ENCODE measurements at places on chromosomes 6 and 20. TPM values are rescaled to one million over a fixed set of nuclear protein-coding genes. Genes with fewer than 3 reads are reported as not detected.

C20orf204 gene
- total RNA-seq = 0.95 TPM

C20orf144 gene
- not detected for total RNA-seq

PSORS1C1 gene
- 0.48 TPM for total RNA-seq

SERINC3 gene
- total RNA-seq = 73.9 TPM

EPB41L2 gene
- total RNA-seq = 386 TPM

SPAG4 gene
- total RNA-seq = 1.6 TPM

GRM4 gene
- 0.11 TPM for total RNA-seq

SLC32A1 gene
- not detected for total RNA-seq

FAM83B gene
- 15.7 TPM for total RNA-seq

- DNase-seq = no peak
These were observed 6.8 kb downstream of the BNIP5 start for GRCh38 chr6:36329798-36330291.

GRCh38 chr6:41836660-41837052, 49.2 kb downstream of the TOMM6 start:
- DNase-seq = no peak

GRCh38 chr6:133985970-133986369, 32.9 kb downstream of the TBPL1 start:
- DNase-seq = no peak

GRCh38 chr20:53284256-53284655, 309.4 kb downstream of the ZNF217 start:
- no peak for DNase-seq

DNA sequence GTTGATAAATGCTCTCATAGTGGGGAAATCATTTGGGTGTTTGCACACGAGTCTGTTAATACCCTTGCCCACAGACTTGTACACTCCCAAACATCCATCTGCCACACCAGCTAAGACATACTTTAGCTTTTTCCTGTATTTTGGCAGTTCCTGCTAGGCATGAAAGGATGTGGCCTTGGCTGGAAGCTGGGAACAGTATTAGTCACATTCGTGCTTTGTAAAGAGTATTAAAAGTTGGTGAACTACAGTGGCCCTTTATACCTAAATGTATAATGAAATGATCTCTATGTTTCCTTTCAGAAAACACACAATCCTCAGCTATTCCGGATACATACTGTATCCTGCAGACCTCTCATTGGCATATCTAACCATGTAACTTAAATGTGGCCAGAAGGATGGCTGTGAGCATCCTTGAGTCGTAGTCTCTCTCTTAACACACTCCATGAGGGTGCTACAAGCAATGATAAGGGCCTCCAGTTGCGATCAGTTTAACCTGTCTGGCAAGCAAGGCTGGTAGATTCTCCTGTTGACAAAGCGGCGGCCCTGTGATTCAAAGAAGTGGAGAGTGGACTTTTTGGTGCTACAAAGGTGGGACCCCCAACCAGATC, 1.5 kb downstream of the LEMD2 start:
- DNase-seq = no peak

- DNase-seq = no peak
These were observed 29.0 kb upstream of the AKIRIN2 start for GRCh38 chr6:87731080-87731479.

DNA sequence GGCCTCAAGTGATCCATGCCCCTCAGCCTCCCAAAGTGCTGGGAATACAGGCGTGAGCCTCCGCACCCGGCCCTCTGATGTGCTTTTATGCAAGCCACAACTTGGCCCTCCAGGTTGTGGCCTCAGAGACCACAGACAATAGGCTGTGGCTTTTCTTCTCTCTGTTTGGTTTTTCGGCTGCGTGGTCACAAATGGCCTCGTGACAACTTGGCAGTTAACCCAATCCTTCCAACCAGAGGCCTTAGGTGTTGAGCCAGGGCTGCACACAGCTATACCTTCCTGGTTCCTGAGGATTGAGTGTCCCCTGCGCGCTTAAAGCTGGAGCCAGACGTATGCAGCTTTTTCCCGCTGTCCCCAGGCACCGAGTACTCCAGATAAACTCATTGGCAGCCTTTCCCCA, 6.3 kb upstream of the TGM3 start:
- DNase-seq = no peak

- DNase-seq = no peak
These were observed 172.6 kb upstream of the RSPO3 start for GRCh38 chr6:126945812-126946360.

DNA sequence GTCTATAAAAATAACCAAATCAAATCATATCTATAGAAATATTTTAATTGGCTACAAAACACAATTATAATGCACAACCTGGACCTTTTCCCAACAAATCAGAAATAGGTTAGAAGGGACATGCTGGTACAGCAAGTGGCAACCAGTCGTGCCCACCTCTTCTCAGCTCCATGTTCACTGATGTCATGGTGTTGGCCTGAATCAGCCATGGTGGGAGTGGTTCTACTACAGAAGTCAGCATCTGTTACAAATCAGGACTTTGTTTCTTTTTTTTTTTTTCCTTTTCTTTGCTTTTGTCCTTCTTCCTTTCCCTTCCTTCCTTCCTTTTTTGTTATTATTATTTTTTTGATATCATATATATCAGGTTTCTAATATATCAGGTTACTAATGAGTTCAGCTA, 91.2 kb downstream of the RALGAPA2 start:
- no peak for DNase-seq

GRCh38 chr6:116955773-116956172, 78.7 kb downstream of the RFX6 start:
- no peak for DNase-seq

DNA sequence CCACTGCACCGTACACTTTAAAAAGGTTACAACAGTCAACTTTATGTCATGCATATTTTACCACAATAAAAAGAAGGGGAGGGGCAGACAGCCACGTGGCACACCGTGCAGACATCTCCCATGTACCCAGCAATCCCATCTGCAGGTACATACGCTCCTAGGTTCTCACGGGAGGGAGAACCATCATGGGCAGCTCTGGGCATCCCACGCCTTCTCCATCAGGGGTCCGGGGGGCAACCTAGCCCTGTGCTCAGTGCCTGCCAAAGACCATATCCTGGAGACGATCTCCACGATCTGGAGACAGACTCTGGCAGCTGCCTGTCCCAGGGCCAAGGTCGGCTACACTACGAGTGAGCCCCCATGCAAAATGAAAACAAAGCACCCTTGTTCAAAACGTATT, 2.5 kb upstream of the BNIP5 start:
- no peak for DNase-seq

GRCh38 chr20:16145919-16146318, 427.3 kb downstream of the KIF16B start:
- no peak for DNase-seq

DNA sequence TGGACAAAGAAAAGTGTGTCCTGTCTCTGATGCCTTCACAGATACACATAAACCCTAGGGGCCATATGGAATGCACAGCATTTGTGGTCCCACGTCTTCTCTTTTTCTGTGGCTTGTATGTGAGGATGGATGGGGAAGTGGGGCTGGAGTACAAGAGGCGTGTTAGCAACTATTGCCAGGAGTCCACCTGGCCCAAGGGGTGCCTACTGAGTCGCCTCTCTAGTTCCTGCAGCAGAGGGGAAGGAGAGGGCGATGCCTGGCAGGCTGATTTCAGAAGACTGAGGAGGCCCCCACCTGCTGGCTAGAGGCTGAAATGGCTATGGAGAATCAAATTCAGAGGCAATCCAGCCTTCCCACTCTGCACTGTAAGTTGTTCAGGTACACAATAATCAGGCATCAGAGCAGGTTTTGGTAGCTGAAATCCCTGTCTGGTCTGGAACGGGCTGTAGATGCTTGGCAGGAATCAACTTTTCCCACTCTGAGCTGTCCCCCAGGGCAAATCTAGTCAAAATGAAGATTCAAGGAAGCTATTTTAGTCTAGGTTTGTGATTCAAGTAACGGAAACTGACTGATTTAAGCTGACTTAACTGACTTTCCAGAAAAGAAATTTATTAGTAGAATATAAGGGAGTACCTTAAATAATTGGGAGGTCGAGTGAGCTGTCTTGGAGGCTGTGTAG, 14.9 kb upstream of the PPARD start:
- DNase-seq = no peak

DNA sequence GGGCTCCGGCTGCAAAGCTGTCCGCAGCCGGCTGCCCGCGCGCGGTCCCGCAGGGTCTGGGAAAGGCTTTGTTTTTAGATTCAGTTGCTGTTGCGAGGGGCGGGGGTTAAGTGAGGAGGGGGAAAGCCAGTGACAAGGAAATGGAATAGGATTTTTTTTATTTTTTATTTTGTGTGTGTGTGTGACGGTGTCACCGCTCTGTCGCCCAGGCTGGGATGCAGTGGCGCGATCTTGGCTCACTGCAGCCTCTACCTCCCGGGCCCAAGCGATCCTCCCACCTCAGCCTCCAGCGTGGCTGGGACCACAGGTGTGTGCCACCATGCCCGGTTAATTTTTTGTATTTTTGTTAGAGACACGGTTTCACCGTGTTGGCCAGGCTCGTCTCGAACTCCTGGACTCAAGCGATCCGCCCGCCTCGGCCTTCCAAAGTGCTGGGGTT, 615 bp upstream of the UBE2J1 start:
- no peak for DNase-seq

- DNase-seq = no peak
These were observed 9.6 kb upstream of the CPNE5 start for GRCh38 chr6:36848658-36849441.

- DNase-seq = no peak
These were observed 12.4 kb upstream of the MYT1 start for GRCh38 chr20:64151633-64152530.

GRCh38 chr6:108526739-108527174, 34.0 kb upstream of the FOXO3 start:
- no peak for DNase-seq

GRCh38 chr20:62549499-62550086, 73.8 kb upstream of the GATA5 start:
- DNase-seq = no peak

- no peak for DNase-seq
These were observed 191.3 kb downstream of the JARID2 start for GRCh38 chr6:15437090-15437635.
